Stimulated activated CD4-positive, alpha-beta T cell treated with anti-CD3 and anti-CD28 coated beads, TNF-alpha, amount 100 ng/mL, for 24 hours (primary cell): ENCODE measurements at places on chromosomes 3 and 15.

DNA sequence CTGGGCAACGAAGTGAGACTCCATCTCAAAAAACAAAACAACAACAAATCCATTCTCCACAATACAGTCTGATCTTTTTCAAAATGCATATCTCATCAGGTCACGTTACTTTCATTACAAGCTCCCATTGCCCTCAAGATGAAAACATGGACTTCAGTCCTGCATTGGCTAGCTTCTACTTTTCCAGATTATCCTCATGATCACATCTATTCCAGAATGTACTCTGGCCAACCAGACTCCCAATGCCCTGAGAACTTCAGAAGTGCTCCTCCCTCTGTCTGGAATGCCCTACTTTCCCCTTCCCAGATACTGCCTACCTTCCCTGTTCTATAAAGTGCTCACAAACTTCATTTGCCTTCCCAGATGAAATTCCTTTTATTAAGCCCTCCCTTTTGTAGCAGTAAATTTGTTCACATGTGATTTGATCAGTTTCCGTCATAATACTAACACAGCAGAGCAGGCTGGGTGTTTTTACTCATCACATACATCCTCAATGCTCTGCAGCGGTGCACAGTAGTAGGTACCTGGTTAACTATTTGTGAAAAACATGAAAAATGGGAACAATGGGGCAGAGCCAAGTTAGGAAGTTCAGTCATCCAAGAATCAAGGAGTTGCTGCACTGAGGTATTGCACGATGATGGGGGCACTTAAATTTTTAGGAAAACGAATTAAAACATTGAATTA lies 5.3 kb downstream of the RPL22L1 start:
- no peak for DNase-seq

DNA sequence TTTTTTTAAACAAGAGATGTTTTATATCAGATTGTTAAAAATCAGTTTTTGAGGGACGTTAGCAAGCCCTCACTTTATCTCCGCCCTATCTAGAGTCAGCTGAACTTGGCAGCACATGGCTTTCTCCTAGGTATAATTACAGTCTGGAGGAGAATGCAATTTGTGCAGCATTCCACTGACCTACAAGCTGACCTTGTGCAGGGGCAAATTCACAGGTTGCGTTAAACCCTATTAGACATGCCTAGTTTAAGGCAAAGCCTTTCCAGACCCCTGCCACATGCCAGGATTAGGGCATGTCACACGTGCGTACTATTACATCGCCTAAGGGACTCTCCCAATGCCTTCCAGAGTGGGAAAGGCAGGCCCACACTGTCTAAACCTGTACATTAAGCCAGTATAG lies 224.0 kb downstream of the GREM1 start:
- no peak for DNase-seq

- no peak for DNase-seq
Measured at GRCh38 chr3:43892526-43892925, 201.8 kb downstream of the ABHD5 start.

DNA sequence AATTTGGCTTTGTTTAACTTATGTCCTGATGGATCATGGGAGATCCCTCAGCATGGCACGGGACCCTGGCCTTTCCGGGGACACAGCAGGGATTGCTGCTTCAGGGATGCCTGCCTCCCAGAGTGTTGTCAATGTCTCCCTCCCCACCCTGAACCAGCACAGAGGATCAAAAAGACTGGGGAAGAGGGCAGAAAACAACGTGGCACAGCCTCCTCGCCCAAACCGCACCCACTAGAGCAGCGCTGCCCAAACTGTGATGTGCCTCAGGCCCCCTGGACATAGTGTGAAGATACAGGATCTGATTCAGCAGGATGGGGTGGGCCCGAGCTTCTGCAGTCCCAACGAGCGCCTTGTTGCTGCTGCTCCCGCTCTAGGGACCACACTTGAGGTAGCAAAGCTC lies 34.5 kb downstream of the SLC6A20 start:
- DNase-seq = no peak

DNA sequence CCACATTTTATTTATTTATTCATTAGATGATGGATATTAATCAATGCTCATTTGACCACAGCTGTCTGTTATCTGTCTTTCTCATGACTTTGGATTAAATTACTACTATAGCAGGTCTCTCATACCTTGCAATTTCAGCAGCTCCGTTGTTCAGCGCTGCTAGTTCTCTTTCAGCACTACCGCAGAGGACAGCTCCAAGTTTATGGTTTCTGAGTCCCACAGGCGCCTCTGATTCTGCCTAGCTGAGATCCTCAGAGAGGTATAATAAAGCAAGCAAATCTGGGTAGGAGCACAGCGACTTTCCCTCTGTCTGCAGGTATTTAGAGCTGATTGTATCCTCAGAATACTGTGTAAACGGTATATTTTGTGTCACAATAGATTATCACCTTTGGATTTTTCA lies 204.9 kb downstream of the CNTN4 start:
- no peak for DNase-seq

- DNase-seq = no peak
Measured at GRCh38 chr15:69476704-69477473, 24.3 kb downstream of the RPLP1 start.

- DNase-seq = no peak
Measured at GRCh38 chr3:194960446-194961032, 274.9 kb downstream of the FAM43A start.

- no peak for DNase-seq
Measured at GRCh38 chr3:4029135-4029534, 229.9 kb downstream of the LRRN1 start.

GRCh38 chr3:12234192-12234591 lies 54.7 kb upstream of the PPARG start:
- no peak for DNase-seq

DNA sequence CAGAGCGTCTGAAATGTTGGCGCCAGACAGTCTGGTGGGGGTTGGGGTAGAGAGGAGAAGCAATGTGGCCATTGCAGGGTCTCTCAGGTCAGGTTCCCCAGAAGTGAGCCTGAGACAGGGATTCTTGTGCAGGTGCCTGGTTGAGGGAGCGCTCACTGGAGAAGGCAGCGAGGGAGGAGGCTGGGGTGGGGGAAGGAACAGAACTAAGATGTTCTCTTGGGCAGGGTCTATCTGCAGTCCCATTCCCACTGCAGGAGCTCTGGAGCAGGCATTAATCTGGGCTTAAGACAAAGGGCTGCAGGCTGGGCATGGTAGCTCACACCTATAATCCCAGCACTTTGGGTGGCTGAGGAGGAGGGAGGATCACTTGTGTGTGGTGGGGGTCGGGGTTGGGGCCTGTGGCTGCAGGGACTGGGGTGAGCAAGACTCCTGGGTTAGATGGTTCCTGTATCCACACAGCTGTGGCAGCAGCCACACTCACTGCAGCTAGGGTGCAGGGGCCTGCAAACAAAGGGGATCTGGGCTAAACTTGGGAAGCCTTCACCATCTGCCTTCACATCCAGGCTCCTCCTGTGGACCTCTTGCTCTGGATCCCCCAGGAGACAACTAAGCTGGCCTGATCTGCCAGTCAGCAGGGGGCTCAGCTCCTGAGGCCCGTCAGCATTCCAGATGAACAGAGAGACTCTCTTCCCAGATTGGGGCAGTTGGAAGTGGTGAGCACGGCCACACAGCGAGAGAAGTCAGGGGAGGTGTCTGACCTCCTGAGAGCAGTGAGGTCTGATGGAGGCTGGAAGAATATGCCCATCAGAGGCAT lies 172.5 kb downstream of the ABHD5 start:
- no peak for DNase-seq

GRCh38 chr15:101494251-101494796 lies 4.8 kb upstream of the PCSK6 start:
- DNase-seq = no peak

DNA sequence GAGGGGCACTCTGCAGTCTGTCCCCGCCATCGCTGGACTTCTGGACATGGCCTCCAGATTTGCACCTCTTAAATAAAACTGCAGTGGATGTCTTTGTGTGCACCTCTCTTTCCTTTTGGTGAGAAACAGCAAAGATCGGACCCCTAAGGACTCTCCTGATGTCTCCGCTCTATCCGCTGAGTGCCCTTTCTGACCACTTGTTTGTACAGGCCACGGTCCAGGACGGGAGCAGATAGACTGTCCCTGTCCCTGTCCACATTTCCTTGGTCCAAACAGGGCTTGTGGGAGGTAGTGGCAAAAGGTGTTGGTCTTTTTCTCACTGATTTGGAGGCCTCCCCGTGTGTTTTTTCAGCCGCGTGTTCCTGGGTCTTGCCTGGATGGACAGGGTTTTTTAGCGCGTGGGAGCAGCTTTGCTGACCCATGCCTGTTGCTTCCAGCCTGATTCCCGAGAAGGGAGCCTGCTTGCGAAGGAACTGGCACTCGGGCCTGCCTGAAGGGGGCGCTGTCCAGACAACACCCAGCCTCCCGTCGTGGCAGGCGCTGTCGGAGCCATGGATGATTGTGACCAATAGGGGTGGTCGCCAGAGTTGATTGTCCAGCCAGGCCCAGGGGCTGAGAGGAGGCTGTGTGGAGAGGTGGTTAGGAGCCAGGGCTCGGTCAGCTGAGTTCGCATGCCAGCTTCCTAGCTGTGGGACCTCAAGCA lies 13.2 kb upstream of the STAB1 start:
- DNase-seq = no peak

GRCh38 chr3:124559846-124560574 lies 170.2 kb upstream of the UMPS start:
- peak; percentile 55 for DNase-seq

- no peak for DNase-seq
Measured at GRCh38 chr3:156764751-156765150, 61.4 kb upstream of the LEKR1 start.

DNA sequence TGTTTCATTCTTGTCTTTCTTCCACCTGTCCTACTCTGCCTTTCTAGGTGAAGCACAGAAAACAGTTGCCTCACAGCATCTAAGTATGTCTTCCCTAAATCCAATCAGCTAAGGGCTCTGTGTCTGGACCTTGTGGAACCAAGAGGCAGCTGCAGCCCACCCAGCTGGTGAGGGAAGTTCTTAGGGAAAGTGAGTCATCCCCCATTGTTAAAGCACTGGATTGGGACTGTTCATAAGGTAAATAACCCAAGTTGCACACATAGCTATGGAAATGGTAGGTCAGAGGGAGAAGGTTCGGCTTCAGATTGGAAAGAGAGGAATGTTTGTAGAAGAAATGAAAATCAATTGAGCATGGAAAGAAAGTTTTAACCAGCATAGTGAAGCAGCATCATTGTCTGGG lies 18.0 kb upstream of the ARNT2 start:
- DNase-seq = no peak

DNA sequence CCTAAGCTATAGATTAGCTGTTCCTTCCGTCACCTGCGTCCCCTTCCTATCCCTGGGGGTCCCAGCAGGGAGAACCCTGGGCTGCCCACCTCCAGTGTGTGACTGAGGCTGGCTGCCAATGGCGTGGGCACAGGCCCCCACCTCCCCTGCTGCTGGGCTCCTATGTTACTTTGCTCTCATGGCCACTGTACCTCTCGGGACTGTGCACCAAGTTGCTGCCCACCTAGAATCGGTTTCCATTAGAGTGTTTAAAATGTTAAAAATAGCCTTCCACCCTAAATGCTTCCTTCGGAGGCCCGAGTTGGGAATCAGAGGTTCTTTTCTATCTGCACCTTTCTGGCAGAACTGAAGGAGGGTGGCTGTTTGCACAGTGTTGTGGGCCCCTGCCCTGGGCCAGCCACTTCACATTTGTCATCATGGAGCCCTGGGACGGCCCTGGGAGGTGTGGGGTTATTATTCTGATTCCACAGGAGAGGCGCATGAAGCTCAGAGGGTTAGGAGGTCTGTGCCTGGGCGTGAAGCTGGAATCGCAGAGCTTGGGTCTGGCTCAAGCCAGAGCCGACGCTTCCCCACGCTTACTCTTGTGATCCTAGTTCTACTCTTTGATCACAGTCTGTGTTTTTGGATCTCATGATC lies 29.1 kb downstream of the IRAK2 start:
- no peak for DNase-seq

DNA sequence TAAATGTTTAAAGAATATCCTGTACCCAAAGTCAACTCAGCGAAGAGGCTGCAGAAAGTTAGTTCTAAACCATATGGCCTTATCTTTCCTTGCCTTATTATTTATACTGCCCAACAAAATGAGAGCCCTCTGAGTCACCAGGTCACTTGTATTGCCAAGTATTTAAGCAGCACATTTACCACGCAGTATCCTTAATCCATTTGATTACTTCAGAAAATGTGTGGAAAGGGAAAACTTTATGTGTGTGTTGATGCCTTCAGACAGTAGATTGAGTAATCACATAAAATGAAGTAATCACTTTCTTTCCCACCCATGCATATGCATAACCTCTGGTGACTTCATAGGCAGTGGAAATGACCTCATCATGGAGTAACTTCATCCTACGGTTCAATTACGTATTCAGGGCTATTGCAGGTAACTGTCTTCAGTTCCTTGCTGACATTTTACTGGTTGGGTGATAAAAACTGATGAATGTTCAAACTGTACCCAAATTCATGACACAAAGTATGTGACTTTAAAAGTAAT lies 7.5 kb upstream of the CADPS start:
- DNase-seq = no peak

GRCh38 chr3:61831973-61832372 lies 270.6 kb downstream of the PTPRG start:
- DNase-seq = no peak

- no peak for DNase-seq
Measured at GRCh38 chr3:94173673-94174434, 111.0 kb downstream of the NSUN3 start.

DNA sequence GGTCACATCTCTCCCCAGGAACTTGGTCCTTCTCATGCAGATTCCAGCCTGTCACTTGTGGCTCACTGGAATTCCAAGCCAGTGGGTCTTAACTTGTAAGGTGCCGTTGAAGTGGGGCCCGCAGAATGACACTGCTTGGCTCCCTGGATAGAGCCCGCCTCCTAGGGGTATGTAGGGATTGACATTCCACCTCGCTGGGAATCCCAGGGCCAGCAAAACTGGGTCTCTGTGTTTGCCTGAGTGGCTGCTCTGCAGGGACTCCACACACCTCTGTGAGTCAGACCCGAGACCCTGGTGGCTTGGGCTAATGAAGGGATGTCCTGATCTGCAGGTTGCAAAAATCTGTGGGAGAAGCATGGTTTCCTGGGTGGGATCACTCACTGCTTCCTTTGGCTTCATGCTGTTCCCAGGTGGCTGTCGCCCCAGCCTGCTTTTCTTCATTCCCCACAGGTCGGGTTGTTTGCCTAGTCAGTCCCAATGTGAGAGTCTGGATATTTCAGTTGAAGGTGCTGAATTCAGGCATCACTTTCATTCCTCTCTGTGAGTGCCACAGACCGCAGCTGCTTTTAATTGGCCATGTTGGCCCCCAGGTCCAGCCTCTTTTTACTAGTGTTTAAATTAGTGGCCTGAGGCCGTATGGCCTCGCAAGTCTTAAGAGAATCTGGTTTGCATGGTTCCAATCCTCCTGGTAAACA lies 156.0 kb upstream of the TRIM42 start:
- no peak for DNase-seq

DNA sequence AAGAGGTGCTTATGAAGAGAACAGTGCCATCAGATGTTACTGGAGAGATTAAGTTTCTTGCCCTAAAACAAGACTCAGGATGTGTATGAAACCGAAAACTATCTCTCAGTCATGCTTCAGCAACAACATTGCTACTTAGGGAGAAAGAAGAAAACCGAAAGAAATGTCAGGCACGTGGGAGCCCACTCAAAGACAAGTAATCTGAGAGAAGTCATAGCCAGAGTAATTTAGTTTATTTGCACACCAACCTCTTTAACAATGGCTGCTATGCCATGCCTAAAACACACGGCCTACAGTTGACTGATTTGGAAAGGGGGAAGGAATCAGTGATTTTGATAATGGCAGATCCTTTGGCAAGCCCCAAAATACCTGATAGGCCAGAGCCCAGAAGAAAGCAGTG lies 162.9 kb downstream of the TIGIT start:
- DNase-seq = no peak

GRCh38 chr3:153600896-153601295 lies 438.9 kb downstream of the RAP2B start:
- DNase-seq = no peak

GRCh38 chr3:162525771-162526170 lies 1029.2 kb downstream of the OTOL1 start:
- DNase-seq = no peak
